Activated CD8-positive, alpha-beta memory T cell treated with anti-CD3 and anti-CD28 coated beads for 1 hour (primary cell): ENCODE measurements at places on chromosomes 12 and 14.

GRCh38 chr12:43288671-43289425 is 263.2 kb downstream of the ADAMTS20 start:
- DNase-seq: no peak

GRCh38 chr12:114221136-114221833 is 184.7 kb downstream of the TBX5 start:
- no peak for DNase-seq

- no peak for DNase-seq
Measured at GRCh38 chr12:101298426-101298825, 18.5 kb downstream of the UTP20 start.

DNA sequence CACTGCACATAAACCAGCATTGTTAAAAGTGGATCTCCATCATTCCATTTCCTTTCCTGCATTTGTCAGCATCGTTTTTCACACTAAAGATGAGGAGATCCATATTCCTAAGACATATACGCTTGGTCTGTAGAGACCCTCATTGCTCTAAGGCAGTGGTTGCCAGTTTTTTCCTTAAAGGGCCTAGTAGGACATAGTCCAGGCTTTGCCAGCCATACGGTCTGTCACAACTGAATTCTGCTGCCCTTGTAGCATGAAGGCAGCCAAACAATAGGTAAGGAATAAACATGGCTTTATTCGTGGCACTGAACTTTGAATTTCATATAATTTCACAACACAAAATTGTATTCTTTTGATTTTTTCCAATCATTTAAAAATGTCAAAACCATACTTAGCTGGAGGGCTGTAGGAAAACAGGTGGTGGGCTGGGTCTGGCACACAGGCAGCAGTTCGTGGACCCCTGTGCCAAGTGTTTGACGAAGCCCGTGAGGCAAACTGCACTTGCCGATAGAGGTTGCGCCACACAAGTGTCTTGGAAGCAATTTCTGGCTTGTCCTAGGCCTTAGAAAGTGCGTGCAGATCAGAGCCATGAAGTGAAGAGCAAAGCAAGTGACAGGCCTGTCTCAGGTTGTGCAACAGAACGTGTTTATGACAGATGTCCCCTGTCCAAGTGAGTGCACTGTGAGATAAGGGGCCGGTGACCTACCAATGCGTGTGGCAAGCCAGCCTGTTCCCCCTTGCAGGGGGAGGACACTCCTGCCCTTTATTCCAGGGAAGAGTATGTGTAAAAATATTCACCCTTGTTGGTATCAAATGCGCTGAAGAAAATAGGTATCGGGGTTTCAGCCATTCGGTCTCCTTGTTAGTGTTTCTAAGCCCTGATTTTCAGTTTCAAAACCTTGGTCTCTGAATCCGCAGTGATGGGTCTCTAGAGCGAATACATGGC is 916 bp upstream of the CHPT1 start:
- no peak for DNase-seq

DNA sequence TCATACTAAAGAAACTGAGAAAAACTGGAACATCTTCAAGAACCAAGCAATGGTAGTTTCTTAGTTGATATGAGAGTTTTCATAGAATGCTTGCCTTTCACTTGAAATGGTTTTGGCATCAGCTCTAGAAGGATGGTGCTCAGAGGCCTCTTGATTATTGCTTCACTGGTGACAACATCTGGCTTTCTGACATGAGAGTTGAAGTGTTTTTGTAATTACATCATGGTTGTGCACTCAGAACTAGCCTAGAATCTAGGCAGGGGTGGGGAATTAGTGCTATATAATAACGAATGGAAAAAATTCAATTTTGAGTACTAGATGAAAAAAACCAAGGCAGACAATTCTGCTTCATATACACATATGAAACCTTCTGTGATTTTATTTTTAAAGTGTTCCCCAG is 172.8 kb upstream of the LMNTD1 start:
- no peak for DNase-seq

DNA sequence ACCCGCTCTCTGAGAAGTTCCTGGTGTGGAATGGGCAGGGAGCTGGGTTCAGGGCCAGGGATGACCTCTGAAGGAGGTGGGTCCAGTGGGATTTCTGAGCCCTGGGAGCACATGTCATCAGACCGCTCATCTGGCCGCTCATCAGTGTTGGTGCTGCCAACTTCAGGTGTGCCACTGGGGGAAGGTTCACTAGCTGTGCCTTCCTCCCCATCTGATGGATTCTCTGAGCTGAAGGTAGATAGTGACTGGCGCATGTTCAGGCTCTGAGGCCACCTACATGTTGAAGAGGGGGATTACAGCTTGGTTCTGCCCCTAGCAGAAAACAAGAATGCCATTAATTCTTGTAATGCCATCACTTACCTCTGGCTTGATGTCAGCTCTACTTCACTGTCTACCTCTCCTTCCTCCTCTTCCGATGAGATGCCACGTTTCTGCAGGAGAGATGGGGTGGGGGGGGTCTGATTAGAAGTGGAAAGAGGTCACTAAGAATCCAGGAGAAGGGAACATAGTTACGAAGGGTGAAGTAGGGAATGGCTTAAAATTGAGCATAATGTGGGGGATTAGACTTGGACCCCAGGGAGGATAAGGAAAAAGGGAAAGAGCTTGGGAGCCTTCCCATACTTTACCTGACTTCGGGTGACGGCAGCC is 17.2 kb downstream of the MAP3K12 start:
- no peak for DNase-seq
